Urinary bladder (tissue), 4 donors: ENCODE measurements at places on chromosomes 3 and 15.

DNA sequence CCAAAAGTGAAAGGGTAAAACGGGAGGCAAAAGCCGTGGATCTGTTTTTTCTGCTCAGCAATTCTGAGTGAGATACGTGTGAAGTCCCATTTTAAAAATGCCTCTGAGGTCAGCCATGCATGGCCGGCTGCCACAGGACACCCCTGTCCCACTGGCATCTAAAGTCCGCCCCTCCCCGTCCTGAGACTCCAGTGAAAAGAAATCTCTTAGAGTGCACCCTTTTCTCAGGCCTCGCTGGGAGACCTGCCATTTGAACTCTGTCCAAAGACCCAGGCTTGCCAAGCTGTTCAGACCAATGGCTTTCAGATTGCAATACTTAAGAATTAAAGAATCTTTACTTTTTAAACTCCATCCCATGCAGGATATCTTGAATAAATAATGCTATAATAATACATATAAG, 61.0 kb upstream of the SLC24A5 start:
- DNase-seq: no peak

DNA sequence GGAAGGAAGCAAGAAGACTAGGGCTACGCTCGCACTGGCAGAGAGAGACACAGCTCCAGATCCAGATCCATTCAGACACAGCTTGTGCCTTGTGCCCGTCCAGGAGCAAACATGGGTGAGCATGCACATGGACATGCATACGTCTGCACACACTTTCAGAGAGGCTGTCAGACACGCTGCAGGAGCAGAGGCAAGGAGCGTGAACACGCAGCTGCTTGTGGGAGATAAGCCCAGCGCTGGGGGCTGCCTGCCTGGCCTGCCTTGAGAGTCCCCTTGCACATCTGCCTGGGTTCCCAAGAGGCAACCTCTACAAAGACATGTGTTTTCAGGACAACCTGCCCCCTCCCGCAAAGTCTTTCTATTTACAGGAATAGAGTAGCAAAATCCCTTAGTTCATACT, 13.6 kb upstream of the BAHD1 start:
- DNase-seq: no peak

- DNase-seq: no peak
These were observed 753 bp downstream of the ITGB5 start for GRCh38 chr3:124886168-124887056.

DNA sequence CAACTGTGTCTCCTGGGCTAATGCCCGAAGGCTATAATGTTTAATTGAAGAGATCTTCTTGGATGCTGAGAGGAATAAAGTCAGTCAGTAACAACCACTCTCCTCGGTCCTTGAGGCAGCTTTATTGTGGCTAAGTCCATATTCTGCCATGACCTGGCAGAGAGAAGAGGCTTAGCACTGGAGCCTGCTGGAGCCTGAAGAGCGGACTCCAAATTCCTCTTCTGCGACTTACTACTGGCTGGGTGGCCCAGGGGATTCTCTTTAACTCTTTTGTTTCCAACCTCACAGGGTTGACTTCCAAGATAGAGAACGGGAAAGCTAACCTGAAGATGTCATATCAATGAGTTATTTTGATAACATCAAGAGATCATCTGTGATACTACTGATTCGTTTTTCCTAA, 71.1 kb downstream of the MYO1E start:
- DNase-seq: no peak

DNA sequence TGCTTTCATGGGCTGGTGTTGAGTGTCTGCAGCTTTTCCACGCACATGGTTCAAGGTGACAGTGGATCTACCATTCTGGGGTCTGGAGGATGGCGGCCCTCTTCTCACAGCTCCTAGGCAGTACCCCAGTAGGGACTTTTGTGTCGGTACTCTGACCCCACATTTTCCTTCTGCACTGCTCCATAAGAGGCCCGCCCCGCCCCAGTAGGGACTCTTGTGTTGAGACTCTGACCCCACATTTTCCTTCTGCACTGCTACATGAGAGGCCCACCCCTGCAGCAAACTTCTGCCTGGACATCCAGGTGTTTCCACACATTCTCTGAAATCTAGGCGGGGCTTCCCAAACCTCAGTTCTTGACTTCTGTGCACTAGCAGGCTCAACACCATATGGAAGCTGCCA, 383.4 kb upstream of the MEIS2 start:
- no peak for DNase-seq

GRCh38 chr15:56917652-56918045, 795 bp upstream of the TCF12 start:
- no peak for DNase-seq

DNA sequence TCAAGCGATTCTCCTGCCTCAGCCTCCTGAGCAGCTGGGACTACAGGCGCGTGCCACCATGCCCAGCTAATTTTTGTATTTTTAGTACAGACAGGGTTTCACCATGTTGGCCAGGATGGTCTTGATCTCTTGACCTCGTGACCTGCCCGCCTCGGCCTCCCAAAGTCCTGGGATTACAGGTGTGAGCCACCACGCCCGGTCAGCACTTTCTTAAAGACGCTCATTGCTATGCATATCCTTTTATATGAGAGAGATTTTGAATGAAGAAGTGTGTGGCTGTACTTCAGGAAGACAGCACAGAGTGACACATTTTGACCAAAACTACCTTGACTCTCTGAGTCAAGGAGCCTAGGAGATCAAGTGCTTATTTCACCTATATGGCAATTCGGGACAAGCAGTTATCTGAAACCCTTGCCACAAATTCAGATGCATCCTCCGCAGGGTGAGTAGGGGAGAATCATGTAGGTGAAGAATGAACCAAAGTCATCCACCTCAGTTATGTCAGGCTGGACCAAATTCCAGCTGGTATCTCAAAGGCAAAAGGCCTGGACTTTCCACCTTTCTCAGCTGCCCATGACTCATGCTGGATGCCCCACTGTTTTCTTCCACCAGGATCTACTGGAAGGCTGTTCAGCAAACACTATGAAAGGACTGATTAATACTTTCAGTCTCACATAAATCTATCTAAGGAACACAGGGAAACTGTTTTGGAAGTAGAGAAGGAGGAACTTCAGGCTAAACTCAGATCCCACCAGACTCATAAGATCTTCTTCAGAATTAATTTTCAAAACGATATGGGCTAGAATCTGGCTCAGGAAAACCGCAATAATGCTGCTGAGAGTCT, 31.9 kb downstream of the SUSD5 start:
- DNase-seq: no peak

GRCh38 chr3:128992926-128993460, 883 bp downstream of the CFAP92 start:
- DNase-seq: no peak

GRCh38 chr15:69860921-69861320, 236.8 kb downstream of the TLE3 start:
- DNase-seq: no peak

DNA sequence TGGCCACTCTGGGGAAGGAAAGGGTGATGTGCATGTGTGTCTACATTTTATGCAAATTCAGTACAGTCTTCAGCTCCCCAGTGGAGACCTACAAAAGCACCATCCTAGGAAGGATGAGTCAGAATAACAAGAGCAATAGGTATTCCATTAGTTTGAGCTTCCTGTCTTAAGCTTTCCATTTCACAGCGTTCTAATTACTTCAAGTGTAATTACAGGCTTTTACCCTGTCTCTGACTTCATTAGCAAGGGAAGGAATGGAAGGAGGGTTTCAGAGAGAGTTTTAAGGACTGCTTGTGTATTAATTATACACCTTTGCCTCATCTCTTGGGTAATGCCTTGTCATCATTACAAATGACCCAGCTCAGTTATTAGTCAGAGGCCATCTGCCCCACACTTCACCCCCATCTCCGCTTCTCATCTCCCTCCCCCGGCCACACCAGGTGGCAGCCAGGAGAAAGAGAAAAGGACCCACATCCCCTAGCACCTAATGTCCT, 202.8 kb upstream of the MRPL3 start:
- DNase-seq: no peak

GRCh38 chr15:91956026-91956723, 102.7 kb downstream of the SLCO3A1 start:
- no peak for DNase-seq

GRCh38 chr3:156433138-156433537, 121.8 kb downstream of the SSR3 start:
- no peak for DNase-seq

- DNase-seq: no peak
These were observed 58.2 kb upstream of the ACAN start for GRCh38 chr15:88745065-88745464.

DNA sequence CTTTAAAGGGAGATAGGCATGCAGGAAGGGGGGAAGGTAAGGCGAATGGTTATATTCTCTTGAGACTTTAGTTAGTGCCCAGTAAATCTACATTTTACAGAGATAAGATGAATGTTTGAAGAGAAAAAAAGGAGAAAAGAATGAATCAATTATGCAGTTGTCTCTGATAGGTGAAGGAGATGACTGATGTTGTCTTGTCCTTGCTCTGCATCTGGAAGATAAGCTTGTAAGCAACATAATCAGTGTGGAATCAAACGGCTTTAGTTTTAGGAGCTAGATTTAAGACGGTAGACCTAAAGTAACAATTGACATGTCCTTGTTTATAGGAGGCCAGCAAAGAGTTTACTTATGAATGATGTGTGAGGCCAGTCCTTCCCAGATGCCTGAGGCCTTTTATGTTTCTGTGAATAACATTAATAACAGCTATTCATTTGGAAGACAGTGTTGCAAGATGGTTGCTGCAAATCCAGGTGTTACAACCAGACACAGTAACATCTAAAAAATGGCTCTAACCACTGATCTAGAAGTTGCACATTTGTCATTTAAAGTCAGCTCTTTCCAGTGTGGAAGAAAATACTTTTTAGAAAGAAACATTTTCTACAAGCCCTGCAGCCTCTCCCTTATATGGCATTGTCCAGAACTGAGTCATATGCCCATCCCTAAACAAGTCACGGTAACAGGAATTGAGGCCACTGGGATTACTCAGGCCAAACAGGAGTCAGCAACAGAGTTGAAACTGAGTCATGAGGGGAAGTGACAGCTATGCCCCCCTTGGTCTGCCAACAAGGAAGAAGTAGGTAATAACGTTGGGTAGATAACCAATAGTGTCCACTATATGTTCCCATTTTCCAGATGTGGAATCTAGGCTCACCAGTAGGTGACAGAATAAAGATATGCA, 77.5 kb upstream of the FBN1 start:
- no peak for DNase-seq

DNA sequence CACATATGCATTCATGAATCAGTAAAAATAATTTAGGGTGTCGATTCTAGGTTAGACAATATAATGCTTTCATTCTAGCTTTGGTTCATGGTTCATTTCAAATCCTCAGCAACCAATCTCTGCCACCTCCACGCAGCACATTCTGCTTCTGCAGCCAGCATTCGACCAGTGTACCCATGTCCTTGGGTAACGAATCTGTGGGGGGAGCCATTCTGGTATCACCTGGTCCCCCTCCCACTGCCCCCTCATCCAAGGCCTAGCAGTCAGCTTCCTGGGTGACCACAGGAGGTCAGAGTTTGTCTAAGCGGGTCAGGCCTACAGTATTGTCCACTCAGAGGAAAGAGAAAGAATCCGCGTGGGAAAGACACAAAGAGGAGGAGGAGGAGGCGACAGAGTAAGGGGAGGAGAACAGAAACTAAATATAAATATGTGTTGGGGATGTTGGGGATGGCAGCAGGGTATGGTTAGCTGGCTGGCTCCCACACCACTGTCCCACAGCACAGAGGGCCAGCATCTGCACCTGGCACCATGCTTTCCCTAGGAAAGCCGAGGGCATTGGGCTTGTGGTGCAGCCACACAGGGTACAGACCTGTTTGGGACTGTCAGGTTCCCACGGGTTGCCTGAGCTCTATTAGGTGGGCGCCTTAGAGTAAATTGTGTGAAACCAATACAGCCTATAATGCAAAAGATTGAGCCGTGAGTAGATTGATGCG, 12.1 kb downstream of the PAK6 start:
- DNase-seq: no peak

- DNase-seq: no peak
These were observed 1025.3 kb downstream of the ROBO1 start for GRCh38 chr3:78742491-78742890.

GRCh38 chr3:164360738-164361406, 717.4 kb downstream of the SI start:
- no peak for DNase-seq

GRCh38 chr3:55955891-55956477, 468.9 kb upstream of the WNT5A start:
- DNase-seq: no peak

DNA sequence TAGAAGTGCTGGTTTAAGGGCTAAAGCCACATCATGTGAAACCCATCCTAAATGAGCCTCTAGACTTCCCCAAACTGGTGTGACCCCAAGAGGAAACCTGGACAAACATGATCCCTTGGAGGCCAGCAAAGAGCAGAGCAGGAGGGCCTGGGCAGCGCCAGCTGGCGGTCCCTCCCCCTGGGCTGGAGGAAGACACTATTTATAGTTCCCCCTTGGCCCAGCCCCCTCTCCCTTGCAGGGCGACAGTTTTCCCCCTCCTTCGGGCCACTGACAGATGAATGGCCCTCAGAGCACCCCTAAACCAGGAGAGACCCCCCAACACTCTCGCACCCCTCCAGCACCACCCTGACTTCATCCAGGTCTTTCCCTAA, 2.9 kb downstream of the UCN2 start:
- no peak for DNase-seq

DNA sequence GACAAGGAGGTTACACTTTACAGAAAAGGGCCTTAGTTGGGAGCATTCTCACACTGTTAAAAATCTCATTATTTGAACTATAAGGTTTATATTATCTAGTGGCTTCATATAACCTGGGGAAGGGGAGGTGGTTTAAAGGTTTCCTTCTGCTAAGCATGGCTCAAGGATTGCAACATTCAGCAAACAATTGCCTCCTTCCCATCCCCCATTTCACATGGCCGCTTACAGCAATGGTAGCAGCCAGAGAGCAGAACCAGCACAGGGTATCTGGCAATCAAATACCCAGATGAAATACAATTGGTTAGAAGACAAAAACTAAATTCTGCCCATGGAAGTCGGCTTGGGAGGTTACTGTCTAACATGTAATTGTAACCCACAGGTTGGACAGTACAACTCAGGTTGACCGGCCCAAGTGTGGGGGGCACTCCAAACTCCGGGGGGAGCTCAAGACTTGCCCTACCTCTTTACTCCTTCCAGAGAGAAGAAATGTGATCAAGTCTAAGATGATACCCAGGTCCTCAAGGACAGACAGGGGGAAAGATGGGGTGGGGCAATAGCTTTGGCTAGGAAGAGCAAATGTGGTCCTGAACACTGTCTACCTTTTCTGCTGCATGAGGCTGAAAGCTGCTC, 15.5 kb downstream of the ETV5 start:
- no peak for DNase-seq
